Activated CD8-positive, alpha-beta T cell treated with anti-CD3 and anti-CD28 coated beads, Interleukin-2, amount 10 ng/mL, durations not matched to agents 7 days and 5 days (primary cell): ENCODE measurements at places on chromosomes 5 and 9.

DNA sequence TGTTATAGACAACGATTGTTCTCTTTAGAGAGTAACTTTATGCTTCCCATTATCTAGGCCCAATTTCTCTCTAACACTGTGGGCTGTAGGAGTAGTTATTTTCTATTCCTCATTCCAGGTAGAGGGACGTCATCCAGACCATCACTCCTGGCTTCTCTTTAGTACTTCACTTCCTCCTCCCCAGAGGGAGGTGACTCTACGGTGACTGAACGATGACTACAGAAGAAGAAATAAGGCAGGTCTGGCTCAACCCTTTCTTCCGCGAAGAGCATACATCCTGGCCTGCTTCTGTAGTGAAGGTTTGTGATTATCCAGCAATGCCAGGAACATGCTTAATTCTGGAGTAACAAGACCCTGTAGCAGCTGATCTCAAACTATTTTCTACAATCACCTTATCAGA lies 50.8 kb downstream of the HMGCR start:
- DNase-seq, result no peak

GRCh38 chr9:134167530-134167931 lies 3.2 kb upstream of the RNU6ATAC start:
- DNase-seq, result no peak

GRCh38 chr5:109516390-109516789 lies 106.6 kb upstream of the PJA2 start:
- DNase-seq, result no peak

DNA sequence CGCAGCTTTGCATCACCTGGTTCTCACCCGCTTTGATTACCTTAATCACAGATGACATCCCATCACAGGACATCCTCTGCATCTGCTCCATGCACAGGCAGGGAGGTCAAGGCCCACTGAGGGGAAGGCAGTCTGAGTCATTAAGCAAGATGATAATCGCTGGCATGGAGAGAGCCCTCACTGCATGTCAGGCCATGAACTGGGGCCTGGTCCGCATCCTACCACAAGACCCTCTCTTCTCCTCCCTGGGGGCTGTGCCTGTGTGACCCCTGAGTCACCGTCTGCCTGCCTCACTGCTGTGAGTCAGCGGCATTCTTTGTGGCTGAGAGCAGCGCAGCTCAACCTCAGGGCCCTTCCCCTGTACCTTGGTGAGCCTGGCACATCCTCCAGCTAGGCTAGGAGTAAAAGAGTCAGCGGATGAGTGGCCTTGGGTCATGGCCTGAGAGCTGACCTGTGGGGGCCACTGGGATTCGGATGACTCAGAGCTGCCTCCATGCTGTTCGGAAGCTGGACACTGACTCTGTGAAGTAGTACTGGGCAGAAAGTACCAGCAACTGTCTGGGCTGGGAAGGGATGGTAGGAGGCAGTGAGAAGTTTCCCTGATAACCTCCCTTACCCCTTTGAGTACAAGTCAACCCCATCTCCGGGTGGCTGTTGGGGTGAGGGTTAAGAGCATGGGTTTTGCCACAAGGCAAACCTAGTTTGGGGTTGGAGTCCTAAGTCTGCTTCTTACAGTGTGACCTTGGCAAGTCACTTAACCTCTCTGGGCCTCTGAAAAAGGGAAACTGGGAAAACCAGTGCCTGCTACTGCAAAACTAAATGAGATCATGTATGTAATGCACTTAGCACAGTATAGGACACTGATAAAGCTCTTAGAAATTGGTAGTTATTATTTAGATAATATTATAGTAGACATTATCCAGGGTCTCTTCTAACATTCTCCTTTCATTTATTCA lies 14.6 kb upstream of the ARSI start:
- DNase-seq, result no peak

DNA sequence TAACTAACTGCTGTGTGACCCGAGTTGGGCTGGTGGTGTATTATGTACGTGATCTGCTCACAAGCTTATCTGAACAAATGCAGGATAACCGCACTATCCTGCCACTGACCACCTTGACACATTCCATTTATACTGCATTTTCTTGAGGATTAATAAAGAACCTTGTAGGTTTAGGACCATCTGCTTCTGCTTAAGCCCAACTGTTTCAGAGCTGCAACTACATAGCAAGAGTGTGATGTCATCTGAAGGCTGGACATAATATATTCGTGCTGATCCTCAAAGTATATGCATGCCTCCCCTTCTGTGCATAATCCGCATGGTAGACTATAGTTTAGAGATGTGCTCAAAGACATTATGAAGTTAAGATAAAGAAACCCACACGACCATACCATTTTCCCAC lies 435.9 kb downstream of the BNC2 start:
- no peak for DNase-seq

DNA sequence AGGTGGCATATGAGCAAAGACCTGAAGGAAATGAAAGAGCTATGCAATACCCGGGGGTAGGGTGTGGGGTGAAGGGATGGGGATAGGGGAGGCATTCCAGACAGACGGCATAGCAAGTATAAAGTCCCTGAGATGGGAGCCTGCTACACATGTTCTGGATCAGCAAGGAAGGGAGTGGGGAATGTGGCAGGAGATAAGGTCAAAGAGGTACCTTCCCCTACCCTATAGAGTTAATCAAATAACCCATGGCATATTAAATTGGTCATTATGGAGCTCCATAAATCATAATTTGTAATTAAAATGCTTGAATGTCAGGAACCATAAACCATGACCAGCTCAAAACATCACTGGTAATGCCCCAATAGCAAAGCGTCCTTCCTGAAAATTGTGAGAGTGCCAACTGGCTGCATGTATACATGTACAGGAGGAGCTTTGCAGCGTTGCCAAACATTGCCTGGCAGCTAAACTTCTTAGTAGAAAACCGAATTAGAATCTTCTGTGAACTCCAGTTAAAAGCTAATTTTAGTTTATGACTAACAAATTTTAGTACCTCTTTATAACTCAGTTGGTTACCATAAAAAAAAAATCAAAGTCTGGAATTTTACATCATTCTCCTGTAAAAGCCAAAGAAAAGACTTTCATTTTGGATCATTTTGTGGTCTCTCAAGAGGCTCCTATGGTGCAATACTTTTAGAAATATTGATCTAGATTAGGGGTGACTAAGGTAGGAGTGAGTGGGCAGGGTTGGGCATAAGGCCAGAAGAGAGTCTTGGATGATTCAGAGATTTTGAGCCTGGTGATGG lies 4.7 kb downstream of the DNAI1 start:
- no peak for DNase-seq

GRCh38 chr9:21455320-21455719 lies 15.1 kb downstream of the IFNA1 start:
- DNase-seq, result peak; percentile 32

DNA sequence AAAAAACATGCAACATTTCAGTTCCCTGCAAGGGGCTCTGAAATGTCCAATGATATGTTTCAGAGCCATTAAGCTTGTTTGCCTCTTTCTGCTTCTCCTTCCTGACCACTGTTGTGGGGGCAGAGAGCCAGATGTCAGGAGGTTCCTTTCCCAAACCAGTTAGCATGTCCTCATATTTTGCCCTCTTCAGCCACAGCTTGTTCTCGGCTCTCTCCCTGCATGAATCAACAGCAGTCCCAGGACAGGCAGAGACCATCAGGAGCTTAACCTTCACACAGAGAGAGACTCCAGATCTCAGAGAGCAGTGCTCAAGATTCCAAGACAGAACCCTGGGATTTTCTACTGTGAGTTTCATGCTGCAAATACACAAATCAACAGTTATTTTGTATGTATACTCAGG lies 218.5 kb downstream of the COMMD10 start:
- no peak for DNase-seq

GRCh38 chr5:105331558-105331957 lies 1769.0 kb upstream of the NUDT12 start:
- no peak for DNase-seq

GRCh38 chr5:140145818-140146522 lies 20.2 kb downstream of the IGIP start:
- peak; percentile 52 for DNase-seq

GRCh38 chr5:83256091-83256780 lies 178.9 kb downstream of the XRCC4 start:
- no peak for DNase-seq

GRCh38 chr9:114671605-114672004 lies 10.4 kb downstream of the TEX48 start:
- no peak for DNase-seq

- DNase-seq, result no peak
Measured at GRCh38 chr9:8823131-8823895, 1023.7 kb upstream of the DMAC1 start.

- no peak for DNase-seq
Measured at GRCh38 chr9:94900222-94901018, 173.9 kb downstream of the AOPEP start.

DNA sequence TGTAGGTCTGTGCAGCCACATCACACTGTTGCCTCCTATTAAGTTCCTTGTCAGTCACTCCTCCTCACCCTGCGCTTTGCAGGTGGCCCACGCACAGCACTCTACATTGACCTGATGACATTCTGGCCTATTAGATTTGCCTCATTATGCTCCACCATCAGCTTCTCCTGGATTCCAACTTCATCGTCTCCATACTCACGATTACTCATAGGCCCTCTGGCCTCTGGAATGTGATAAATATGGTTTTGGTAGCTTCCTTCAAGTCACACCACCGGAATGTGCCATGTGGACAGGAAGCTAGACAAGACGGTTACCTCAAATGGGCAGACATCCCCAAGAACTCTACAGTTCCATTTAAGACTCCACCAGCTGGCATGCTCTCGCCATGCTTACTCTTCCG lies 158.0 kb upstream of the LHFPL2 start:
- DNase-seq, result no peak
